Esophagus mucosa (tissue), 1 donor: ENCODE measurements at places on chromosomes 2 and 18. TPM values are rescaled to one million over a fixed set of nuclear protein-coding genes. Genes with fewer than 3 reads are reported as not detected.

Gene HOXD12
- total RNA-seq: not detected

Gene ALPG
- not detected for total RNA-seq

Gene EFR3B
- total RNA-seq: 0.48 TPM

Gene CTNNA2
- not detected for total RNA-seq

Gene VWA3B
- total RNA-seq: 0.40 TPM

Gene GKN1
- total RNA-seq: not detected

Gene GNLY
- total RNA-seq: 0.44 TPM

Gene LYPD1
- 1.6 TPM for total RNA-seq

Gene RASGRP3
- total RNA-seq: 4.3 TPM

Gene ABCB11
- not detected for total RNA-seq

Gene CCDC141
- total RNA-seq: 0.28 TPM

Gene SALL3
- not detected for total RNA-seq

Gene RNF125
- total RNA-seq: 1.8 TPM

Gene MDH1
- 123 TPM for total RNA-seq

Gene CHCHD5
- total RNA-seq: 41.5 TPM

Gene NOSTRIN
- 3.6 TPM for total RNA-seq

Gene EMILIN2
- total RNA-seq: 1.4 TPM

Gene SLC5A7
- not detected for total RNA-seq

Gene EVX2
- total RNA-seq: not detected

Gene NTSR2
- not detected for total RNA-seq

Gene EFHD1
- total RNA-seq: 1.1 TPM

Gene NMUR1
- 0.08 TPM for total RNA-seq

Gene ITGB6
- 24.2 TPM for total RNA-seq

Gene TSHZ1
- total RNA-seq: 9.2 TPM

Gene CCDC148
- total RNA-seq: 0.32 TPM

Gene ZFAND2B
- 41.1 TPM for total RNA-seq

Gene DSG4
- not detected for total RNA-seq

Gene VIT
- 2.6 TPM for total RNA-seq

Gene MOGAT1
- not detected for total RNA-seq

Gene FBXO48
- total RNA-seq: 1.00 TPM

Gene FBXO41
- total RNA-seq: 0.92 TPM

Gene SERPINB13
- 281 TPM for total RNA-seq

Gene GPR45
- not detected for total RNA-seq

Gene MTCL1
- total RNA-seq: 9.9 TPM

Gene CXCR4
- total RNA-seq: 3.6 TPM

Gene TEKT4
- total RNA-seq: not detected

Gene FMNL2
- total RNA-seq: 12.4 TPM

Gene UPP2
- not detected for total RNA-seq

Gene ACSL3
- 125 TPM for total RNA-seq

Gene ALPP
- total RNA-seq: not detected

Gene PXDN
- 7.1 TPM for total RNA-seq

Gene GPAT2
- 0.44 TPM for total RNA-seq

Gene OTOF
- not detected for total RNA-seq
